Large intestine (tissue), 12 donors: ENCODE measurements at places on chromosomes 1 and 21.

DNA sequence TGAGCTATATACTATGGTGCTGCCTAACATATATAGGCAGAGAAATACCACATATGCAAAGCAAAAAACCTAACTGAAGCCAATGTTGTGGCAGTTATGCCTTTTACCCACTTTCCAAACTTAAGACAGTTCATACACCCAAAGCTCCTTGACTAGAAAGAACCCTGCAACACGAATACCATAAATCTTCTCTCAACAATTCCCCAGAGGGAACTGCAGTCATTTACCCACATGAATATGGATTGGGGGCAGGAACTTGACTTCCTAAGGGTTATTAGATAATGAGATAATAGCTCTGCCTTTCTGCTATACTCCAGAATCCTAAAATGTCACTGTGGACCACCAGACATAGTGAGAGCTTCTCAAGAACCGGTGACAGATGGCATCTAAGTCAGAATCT lies 2.9 kb upstream of the ASPM start:
- no peak for DNase-seq

DNA sequence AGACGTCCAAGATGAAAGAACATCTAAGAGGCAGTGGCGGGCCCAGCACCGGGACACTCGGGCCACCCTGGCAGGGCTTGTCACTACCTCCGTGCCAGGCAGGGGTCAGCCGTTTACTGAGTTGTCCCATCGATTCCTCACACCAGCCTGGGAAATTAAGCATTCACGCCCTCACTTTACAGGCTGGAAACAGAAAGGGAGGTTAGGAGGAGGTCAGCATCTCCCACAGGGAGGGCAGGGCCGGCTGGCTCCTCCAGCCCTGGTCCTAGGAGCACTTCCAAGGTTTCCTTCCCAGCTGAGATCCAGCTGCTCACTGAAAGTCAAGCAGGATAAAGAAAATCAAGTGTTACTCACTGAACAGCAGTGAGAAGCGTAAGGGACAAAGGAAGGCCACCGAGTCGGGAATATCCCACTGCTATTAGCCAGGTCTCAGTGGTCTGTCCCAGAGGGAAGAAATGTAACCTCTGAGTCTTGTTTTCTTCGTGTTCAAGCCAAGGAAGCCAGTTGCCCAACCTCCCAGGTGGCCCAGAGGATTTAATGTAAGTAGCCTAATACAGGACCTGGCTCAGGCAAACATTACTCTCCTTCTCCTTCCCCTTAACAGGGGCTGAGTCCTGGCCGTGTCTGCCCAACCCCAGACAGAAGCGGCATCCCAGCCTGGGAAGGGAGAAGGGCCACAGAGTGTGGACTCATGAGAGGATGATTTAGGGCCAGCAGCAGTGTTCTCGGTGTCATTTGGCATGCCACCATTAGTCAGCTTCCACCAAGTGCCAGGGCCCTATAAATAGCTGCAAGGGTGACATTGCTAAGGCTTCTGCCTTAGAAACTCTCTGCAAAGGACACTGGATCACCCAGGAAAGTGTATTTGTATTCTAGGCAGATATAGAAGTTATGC lies 203.1 kb upstream of the GALNT2 start:
- no peak for DNase-seq

GRCh38 chr1:61238359-61238665 lies 156.0 kb downstream of the NFIA start:
- no peak for DNase-seq

- DNase-seq, result no peak
Observed at GRCh38 chr21:28754127-28754611, 238.5 kb downstream of the LTN1 start.

- DNase-seq, result no peak
Observed at GRCh38 chr21:17438635-17439034, 74.2 kb upstream of the CXADR start.

DNA sequence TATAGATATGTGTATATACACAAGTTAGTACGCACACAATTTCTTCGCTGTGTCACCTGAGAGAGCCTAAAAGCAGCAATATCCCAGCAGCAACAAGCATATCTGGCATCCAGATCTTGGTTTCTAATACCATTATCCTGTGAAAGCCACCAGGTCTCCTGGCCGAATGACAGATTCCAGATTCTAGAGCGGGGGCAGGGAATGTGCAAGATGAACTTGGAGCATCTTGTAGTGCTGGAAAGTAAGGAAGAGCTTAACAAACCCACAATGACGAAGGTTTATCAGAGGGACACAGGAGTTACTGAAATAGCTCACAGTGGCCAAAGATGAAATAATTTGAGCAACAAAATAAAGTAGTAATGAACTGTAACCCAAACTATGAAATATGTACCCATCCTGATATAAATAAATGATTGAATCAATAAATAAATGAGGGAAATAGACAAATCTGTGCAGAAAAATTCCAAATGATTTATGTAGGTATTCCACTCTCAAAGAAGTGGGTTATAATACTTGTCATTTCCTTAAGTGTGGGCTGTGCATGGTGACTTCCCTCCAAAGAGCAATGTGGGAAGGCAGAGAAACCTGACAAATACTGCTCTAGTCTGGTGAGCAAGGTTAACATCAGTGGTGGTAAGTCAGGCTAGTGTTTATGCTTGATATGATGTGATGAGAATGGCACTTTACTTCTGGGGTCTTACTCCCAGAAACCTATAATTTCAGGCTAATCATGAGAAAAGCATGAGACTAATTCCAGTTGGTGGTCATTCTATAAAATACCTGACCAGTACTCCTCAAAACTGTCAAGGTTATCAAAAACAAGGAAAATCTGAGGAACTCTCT lies 67.9 kb downstream of the LRRC8D start:
- DNase-seq, result no peak

DNA sequence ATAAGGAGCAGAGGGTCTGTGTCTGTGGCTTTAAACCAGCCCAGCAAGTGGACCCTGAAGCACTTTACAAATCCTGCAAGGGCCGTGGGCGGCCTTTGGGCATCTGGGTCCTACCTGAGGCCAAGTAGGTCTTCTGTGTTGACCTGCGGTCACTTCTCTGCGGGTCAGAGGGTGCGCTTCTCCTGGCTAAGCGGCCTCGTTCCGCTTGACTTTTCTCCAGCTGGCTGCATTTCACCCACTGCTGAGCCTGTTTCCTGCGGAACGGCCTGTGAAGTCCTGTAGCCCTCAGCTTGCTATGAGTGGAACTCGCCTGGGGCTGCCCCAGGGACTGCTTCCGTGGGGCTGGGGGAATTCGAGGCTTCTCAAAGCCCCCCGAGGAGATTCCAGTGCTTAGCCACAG lies 43.3 kb downstream of the SLC37A1 start:
- no peak for DNase-seq

GRCh38 chr21:16418642-16419041 lies 688.9 kb downstream of the USP25 start:
- DNase-seq, result no peak

DNA sequence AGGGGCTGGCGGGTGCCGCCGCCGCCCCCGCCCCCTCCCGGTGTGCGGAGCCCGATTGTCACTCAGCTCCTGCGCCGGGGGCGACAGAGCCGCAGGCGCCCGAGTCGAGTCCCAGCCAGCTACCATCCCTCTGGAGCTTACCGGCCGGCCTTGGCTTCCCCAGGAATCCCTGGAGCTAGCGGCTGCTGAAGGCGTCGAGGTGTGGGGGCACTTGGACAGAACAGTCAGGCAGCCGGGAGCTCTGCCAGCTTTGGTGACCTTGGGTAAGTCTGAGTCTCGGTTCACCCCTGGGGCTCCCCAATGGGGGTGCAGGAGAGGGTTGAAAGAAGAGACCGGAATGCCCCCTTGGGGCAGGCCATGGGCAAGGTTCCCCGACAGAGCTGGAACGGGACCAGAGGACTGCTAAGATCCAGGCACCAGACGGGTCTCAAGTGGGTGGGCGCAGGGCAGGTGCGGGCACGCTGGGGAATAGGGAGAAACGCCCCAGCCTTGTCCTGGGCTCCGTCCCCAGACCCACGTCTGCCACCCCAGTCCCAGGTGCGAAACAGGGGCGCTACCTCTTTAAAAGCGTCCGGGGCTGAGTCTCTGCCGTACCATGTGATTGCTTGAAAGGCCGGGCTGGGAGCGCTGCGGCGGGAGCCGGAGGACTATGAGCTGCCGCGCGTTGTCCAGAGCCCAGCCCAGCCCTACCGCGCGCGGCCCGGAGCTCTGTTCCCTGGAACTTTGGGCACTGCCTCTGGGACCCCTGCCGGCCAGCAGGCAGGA lies at the start of gene ADORA1:
Gene ADORA1, plus strand, starts transcription at position 61 of the 765 bp plus-strand sequence. CDS start 1,116 bp downstream, outside the sequence.
- DNase-seq, result peak; percentile 33

- DNase-seq, result no peak
Observed at GRCh38 chr1:93695411-93696005, 13.9 kb upstream of the BCAR3 start.

GRCh38 chr1:47866601-47867437 lies 130.4 kb downstream of the TRABD2B start:
- peak; percentile 88 for DNase-seq

- DNase-seq, result no peak
Observed at GRCh38 chr1:33050221-33051076, 13.8 kb upstream of the AK2 start.

DNA sequence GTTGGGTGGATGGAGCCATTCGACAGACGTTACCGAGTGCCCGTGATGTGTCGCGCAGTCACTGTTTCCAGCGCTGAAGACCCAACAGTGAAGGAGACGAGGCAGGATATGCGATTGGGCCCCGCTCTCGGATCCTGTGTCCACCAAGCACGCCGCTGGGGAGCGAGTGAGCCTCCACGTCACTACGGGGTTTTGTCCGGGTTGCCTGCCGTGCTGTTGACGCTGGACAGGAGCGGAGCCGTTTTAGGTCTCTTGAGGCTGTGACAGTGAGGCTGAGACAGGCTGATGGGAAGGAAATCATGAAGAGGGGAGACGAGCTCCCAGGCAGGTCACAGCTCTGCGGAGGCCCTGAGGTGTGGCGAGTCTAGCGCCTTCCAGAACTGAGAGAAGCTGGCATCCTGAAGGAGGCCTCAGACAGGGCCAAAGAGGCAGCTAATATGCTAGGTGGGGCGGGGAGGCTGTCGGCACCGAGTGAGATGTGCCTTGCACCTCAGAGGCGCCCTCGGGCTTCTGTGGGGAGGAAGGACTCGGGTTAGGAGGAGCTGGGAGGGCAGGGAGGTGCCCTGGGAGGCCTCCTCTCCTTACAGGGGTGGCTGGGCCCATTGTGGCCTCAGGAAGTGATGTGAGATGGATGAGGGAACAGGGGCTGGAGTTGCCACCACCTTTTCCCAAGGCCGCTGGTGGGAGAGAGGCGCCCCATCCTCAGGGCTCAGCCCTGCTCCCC lies 196.0 kb upstream of the TMEM51 start:
- DNase-seq, result no peak

- DNase-seq, result no peak
Observed at GRCh38 chr1:87439821-87440220, 111.1 kb downstream of the LMO4 start.

- no peak for DNase-seq
Observed at GRCh38 chr1:208165659-208166058, 78.5 kb downstream of the PLXNA2 start.

- DNase-seq, result peak; percentile 84
Observed at GRCh38 chr1:152968248-152968647, 2.2 kb upstream of the SPRR4 start.

GRCh38 chr1:227918083-227918700 lies 29.5 kb downstream of the WNT9A start:
- DNase-seq, result no peak

- no peak for DNase-seq
Observed at GRCh38 chr1:63947904-63948303, 174.1 kb downstream of the ROR1 start.

GRCh38 chr1:207921321-207921720 lies 10.4 kb upstream of the CD34 start:
- no peak for DNase-seq

DNA sequence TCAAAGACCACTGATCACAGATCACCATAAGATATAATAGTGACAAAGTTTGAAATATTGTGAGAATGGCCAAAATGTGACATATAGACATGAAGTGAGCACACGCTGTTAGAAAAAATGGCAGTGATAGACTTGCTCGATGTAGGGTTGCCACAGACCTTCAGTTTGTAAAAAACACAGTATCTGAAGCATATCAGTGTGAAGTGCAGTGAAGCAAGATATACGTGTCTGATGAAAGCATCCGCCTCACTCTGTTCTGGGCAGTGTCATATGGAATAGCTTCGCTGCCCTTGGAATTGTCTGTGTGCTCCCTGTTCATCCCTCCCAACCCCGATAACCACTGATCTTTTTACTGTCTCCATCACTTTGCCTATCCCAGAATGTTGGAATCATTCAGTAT lies 50.7 kb downstream of the GALNT2 start:
- no peak for DNase-seq

DNA sequence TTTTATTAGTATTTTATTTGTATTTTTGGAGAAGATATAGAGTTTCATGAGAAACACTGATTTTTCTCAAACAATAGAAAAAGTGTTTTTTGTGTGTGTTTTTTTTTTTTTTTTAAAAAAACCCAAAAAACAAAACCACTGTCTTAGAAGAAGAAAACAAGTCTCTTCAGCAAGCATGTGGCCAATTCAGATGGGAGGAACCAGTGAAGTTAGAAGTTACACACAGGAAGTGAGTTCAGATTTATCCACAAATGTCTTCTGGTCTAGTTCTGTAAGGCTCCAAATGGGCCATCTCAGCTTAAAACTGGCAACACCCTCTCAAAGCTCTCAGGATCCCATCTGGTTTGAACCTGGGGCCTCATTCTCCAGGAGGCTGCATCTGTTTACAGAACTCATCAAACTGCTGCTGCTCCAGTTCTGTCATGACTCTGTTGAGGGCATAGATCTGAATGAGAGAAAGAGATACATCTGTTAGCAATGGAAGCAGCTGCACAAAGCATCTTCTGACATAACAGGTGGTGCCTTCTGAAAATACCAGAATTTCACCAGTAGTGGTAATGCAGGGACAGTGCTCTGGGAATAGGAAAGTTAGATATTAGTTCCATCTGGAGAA lies 9.8 kb upstream of the ERMAP start:
- DNase-seq, result no peak
